Stimulated activated CD4-positive, alpha-beta T cell treated with anti-CD3 and anti-CD28 coated beads, Interleukin-1b, Interleukin-23, amount 100 ng/mL, for 24 hours (primary cell): ENCODE measurements at places on chromosomes 12 and 14.

- no peak for DNase-seq
These were observed 102.7 kb downstream of the GPR135 start for GRCh38 chr14:59362513-59362912.

DNA sequence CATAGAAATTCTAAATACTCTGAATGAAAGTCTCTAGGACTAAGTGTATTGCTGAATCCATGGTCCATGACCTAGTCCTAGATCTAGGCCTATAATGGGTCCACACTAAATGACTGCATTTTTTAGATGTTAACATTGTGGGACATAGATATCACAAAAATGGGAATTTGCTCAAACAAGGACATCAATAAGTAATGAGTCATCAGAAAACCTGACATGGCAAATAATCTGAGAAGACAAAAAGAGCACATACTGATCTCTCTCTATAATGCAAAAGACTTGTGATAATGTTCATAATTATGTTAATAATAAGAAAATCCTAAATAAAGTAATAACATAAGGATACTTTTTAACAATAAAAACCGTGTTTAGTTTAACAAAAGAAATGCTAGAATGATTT lies 1168.4 kb downstream of the FSCB start:
- DNase-seq = no peak

DNA sequence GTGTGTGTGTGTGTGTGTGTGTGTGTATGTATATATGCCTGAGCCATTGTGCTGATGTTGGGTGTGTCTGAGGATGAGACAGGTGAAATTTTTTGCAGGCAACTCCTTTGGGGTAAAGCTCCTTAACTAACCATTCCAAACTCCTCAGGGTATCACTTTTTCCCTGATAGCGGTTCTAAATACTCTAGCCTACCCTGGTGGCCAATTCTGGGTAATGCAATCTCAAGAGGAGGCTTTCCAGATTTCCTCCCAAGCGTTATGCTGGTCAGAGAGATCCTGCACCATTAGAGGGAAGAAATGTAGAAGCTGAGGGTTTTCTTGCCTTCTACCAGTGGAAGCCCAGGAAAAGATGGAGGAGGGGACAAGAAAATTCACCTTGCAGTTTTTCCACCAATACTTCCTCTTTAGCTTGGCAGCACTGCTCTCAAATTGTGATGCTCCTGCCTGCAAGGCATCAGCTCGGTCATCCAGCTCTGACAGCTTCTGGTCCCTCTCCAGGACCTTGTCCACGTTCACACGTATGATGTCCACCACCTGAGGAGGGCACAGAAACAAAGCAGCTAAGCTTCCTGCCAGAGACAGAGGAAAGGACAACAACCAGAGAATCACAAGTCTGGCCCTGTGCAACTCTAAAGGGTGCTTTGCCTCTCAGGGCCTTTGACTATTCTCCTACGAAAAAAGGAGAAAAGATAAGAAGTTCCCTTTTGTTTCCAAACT lies 4.9 kb downstream of the VAMP1 start:
- no peak for DNase-seq

DNA sequence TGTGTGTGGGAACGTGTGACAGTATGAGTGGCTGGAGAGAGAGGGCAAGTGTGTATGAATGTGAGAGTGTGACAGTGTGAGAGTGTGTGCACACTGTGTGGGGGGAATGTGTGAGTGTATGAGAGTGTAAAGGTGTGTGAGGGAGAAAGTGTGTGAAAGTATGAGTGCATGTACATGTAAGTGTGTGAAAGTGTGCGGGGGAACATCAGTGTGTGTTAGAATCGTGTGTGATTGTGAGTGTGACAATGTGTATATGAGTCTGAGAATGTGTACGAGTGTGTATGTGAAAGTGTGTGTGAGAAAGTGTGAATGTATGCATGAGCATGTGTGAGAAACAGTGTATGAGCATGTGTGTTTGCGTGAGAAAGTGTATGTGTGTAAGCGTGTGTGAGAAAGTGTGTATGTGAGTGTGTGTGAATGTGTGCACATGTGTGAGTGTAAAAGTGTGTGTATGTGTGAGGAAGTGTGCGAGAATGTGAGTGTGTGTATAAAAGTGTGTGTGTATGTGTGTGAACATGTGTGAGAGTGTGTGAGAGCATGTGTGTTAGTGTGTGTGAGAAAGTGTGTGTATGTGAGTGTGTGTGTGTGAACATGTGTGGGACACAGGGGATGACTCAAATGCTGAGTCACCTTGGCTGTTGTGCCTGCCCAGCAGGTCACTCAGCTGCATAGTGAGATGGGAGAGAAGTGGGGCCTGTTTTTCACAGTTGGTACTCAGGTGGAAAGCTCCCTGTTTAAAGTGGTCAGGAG lies 220.5 kb upstream of the TBX3 start:
- DNase-seq = no peak

DNA sequence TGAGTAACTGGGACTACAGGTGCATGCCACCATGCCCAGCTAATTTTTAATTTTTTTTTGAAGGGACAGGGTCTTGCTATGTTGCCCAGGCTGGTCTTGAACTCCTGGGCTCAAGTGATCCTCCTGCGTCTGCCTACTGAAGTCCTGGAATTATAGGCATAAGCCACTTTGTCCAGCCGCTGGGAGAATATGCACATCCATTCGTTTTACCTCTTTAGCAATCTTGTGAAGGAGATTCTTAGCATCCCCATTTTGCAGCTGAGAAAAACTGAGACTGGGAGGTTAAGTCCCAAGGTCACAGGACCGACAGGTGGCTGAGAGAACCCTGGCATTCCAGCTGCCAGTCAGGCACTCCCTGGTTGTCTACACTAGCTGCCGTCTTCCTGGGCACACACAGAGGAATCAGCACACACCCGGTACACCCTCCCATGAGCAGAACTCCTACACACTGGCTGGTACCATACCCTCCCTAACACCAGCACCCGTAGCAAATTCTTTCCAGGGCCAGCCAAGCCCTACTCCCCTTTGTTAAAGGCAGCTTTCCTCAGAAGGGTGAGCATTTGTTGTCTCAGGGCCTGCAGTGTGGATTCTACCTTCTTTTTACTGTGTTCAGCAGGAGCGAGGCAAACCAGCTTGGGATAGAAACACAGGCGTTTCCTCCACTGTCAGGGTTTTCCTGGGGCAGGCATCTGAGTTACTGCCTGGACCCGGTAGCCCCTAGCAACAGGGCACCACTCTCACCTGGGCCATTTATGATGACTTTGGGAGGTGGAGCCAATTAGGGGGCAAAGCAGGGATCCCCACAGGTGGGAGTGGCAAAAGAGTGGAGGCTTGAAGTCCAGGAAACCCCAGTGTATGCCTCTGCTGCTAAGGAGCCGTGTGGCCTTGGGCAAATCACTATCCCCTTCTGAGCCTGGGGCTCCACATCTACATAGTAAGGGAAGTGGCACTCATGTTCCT lies 70.2 kb downstream of the IRF2BPL start:
- no peak for DNase-seq

DNA sequence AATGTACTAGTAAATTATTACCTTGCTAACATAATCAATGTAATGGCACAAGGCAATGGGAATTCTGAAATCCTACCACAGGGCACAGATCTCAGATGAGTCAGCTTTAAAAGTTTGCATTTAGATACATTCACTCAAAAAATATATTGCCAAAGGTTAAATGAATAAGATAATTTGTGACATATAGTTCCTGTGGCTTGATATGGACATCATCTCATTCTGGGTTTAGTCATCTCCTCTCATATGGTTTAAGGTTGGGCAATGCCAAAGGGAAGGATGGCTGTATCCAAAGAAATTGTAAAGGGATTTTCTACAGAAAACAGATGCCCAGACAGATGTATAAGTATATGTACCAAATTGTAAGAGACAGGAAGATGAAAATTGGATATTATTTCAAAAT lies 1065.0 kb downstream of the LRFN5 start:
- DNase-seq = no peak

- DNase-seq = no peak
These were observed 29.4 kb downstream of the CORO1C start for GRCh38 chr12:108701779-108702441.

DNA sequence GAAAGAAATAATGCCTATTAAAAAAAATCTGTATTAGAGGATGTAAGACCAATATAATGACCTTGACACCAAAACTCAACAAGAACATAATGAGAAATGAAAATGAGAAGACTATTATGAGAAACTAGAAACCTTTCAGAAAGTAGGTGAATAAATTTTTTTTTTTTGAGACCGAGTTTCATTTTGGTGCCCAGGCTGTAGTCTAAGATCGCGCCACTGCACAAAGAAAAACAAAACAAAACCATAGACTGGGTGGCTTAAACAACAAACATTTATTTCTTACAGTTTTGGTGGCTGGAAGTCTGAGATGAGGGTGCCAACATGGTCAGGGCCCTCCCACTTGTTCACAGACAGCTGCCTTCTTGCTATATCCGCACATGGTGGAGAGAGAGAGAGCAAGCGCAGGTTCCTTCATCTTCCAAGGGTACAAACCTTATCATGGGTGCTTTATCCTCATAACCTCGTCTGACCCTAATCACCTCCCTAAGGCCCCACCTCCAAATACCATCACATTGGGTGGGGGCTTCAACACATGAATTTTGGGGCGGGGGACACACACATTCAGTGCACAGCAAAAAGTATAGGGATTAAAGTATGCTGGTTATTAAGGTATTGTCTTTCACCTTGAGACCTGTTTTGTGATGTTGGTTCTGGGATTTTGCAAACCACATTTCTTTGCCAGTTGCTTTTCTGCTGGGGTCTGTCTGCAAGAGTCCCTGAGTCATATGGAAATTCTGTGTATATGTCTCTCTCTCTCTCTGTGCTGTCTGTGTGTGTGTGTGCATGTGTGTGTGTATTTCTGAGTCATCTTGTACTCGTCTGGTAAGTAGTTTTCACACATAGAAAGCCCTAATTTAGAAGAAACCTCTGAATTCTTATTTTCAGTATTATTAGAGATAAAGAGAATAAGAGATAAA lies 26.2 kb downstream of the ZCRB1 start:
- DNase-seq = peak; percentile 37

DNA sequence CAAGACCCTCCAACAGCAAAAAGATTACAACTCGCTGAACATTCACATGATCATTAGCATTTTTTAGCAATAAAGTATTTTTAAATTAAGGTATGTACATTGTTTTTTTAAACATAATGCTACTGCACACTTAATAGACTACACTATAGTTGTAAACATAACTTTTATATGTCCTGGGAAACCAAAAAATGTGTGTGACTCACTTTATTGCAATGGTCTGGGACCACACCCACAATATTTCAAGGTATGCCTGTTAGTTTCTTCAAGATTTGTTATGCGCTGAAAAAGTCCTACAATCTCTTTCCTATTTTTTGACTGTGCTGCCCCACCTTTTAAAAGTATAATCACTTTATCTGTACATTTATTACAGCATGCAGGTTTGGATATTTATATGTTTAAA lies 30.4 kb upstream of the PCNX4 start:
- no peak for DNase-seq

GRCh38 chr12:111427417-111428074 lies 21.8 kb downstream of the SH2B3 start:
- no peak for DNase-seq

DNA sequence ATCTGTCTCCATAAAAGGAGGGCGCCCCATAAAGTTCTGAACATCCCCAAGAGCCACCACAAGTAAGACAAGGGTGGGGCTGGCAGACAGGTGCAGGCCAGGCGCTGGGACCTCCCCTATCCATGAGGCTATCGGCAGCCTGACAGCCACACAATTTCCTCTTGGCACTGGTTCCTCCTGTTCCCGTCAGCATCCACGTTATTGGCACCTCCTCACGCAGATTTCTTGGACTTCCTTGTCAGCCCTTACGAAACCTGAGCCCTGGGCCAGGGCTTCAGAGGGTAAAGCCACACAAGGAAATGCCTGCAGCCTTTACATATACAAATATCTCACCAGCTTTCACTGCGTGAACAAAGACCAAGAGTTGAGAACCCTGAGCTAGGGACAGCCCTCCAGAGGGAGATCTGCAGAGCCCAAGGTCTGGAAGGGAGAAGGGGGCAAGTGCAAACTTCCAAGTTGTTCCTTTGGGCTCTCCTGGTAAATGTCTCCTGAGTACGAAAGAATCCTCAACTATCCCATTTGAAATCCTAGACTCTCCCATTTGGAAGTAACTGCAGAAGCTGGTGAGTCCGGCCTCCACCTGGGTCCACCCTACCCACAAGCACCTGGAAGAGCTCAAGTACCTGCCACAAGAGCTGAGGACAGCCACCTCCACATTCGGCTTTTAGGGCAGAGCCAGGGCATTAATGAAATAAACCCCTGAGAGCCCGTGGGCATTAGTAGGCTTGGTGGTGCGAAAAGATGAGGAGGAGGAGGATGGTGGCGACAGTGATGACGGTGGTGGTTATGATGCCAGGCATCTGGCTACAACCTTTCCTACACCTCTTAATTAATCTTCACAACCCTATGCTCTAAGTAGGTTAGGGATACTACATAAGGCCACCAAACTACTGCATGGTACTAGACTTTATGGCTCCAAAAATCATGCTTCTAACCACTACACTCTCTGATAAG lies 5.5 kb upstream of the TC2N start:
- DNase-seq = no peak

- DNase-seq = no peak
These were observed 498 bp downstream of the RACGAP1 start for GRCh38 chr12:50024805-50025186.

DNA sequence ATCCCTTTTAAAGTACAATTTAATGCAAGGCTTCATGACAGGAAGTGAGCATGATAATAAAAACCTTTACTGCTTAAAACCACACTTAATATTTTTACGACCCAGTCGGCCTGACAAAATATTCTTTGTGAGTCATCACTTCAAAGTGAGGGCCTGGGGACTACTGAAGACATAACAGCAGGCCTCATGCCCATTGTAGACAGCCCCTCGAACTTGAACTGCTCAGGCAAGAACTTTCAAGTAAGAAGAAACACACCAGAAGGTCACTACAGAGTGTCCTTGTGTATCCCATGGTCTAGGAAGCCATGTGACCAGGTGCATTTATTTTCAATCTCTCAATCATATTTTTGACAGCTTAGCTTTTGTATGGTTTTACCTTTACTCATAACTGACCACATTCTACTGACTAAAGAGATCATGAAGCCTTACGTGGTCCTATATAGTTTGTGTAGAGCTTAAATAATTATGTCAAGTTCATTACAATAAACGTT lies 61.4 kb upstream of the MANSC4 start:
- no peak for DNase-seq

DNA sequence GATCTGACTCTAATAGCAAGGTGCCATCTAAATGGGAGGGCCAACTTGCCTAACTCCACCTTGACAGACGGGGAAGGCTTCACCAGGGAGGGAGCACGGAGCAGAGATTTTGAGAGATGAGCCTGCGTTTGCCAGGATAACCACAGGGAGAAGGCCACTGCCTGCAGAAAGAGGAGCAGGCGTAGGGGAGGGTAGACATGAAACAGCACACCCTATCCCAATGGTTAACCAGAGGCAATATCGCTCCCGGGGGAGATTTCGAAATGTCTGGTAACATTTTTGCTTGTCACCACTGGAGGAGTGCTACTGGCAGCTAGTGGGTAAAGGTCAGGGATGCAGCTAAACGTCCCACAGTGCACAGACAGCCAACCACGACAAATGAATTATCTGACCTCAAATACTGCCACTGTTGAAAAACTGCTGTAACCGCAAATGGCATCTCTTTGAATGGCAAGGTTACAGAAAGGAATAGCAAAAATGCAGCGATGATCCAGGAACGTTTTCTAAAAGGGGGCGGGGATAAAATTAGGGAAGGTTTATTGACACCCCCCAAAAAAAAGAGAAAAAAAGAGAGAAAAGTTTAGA lies 126.0 kb upstream of the ATF7IP start:
- no peak for DNase-seq
